ENCODE measurements at places on chromosomes 1 and 21.

- no peaks in the 10 kb centered on the region for H3K36me3 ChIP-seq
- H3K27me3 ChIP-seq: peaks cover 4% of the 10 kb centered on the region
- no peaks in the 10 kb centered on the region for H3K4me1 ChIP-seq
- no peak overlapping the region for H3K27ac ChIP-seq
- no peak for DNase-seq
These were observed 247.7 kb upstream of the PTBP2 start for GRCh38 chr1:96473791-96474434.

- H3K36me3 ChIP-seq: peaks cover 17% of the 10 kb centered on the region
- no peak for DNase-seq
- peak overlapping the region; percentile 68 for H3K27ac ChIP-seq
- H3K4me3 ChIP-seq: no peak overlapping the region
- no peaks in the 10 kb centered on the region for H3K27me3 ChIP-seq
These were observed 92.2 kb downstream of the DYRK1A start for GRCh38 chr21:37458669-37459276.

DNA sequence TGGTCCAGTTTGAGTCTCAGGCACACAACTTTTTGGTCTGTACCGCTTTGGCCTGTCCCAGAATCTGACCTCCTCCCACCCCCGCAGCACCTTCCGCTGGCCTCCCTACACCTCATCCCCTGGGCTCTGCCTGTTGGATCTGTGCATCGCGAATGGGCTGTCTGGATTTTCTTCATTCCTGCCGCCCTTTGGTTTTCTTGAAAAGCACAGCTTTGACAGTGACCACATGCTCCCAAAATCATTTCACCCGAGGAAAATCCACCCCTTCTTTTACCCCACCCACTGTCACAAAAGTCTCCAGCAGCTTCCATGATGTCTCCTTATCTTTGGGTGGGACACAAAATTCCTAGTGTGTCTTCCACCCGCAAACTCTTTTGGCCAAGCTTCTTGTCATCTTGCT, 65.0 kb upstream of the SSX2IP start:
- H3K27ac ChIP-seq: no peak overlapping the region
- H3K27me3 ChIP-seq: peaks cover 19% of the 10 kb centered on the region
- H3K36me3 ChIP-seq: no peaks in the 10 kb centered on the region
- no peak overlapping the region for H3K4me3 ChIP-seq
- H3K4me1 ChIP-seq: peaks cover 15% of the 10 kb centered on the region
- no peak for DNase-seq

DNA sequence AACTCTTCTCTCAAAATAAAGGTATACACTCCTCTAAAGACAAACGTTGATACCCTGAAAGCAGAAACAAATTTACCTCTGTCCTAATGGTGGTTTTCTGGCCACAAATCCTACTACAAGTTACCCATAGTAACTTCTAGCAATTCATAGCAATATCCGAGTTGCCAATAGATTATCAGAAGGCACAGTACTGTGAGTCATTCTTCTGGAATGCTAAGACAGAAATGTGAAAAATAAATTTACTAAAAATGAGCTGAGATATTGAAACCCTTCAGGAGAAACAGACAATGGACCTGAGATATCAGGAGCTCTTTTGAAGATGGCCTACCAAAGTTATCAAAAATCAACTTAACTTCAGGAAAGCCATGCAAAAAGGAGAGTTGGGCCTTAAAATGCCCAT, 715.0 kb upstream of the ADAMTS5 start:
- H3K4me1 ChIP-seq: no peaks in the 10 kb centered on the region
- DNase-seq: no peak
- H3K27me3 ChIP-seq: no peaks in the 10 kb centered on the region
- H3K4me3 ChIP-seq: no peak overlapping the region

All from activated naive CD8-positive, alpha-beta T cell treated with anti-CD3 and anti-CD28 coated beads for 36 hours (primary cell).